Kasumi-1 (cell line): ENCODE measurements at places on chromosomes 11 and 22.
A peak's percentile ranks its signal among the peaks of the same experiment; 100 is the strongest.

- DNase-seq, result no peak
Measured at GRCh38 chr11:10945196-10945595, 87.3 kb upstream of the ZBED5 start.

GRCh38 chr11:118531597-118532084, 649 bp downstream of the TMEM25 start:
- no peak for DNase-seq

DNA sequence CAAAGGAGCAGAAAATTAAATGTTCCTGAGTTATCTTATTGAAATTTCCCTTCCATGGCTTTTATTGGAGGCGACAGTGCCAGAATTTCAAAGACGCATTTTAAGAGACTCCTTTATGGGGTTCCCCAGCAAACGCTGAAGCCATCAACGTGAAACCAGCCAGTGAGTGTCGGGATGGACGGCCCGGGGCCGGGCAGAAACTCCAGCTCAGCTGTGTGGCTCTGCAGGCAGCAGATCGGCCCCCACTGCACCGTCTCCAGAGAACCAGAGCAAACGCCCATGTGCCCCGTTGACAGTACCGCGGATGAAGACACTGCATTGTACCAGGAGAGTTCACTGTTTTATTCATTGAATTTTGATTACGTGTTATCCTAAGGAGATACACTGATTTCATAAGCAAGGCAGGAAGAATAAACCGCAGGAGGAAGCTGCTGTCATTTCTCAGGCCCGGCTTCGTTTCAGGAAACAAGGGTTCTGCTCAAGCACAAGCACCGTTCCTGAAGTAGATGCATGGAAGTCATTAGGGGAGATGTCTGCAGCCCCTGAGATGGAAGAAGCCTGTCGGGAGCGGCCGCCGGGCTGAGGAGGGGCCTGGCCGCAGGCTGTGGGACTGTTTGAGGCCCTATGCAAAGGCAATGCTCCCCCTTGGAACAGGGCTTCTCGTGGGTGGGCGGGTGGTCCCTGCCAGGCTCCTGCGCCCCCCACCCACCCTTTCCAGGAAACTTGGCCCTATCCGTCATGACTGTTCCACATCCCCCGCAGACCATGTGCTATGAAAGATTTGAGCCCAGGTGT, 639.7 kb downstream of the TBC1D22A start:
- no peak for DNase-seq

GRCh38 chr11:56089697-56090096, 3.4 kb upstream of the OR8I2 start:
- no peak for DNase-seq

DNA sequence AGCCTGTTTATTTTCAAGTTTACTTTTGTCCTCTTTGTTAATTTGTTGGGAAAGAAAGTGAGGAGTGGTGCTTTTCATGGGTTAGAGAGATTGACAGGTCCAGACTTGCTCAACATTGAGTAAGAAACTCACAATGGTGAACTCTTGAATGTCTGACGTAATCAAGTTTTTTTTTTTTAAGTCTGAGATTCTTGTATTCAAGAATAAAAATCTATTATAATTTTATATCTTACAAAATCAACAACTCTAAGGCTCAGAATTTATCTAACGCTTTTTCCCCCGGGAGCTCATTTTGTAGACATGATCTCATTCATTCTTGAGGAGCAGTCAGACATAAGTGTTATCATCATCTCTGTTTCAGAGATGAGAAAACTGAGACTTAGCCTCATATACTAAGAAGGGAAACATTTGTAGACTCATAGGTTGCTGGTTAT, 39.1 kb upstream of the SPTBN2 start:
- DNase-seq, result no peak

DNA sequence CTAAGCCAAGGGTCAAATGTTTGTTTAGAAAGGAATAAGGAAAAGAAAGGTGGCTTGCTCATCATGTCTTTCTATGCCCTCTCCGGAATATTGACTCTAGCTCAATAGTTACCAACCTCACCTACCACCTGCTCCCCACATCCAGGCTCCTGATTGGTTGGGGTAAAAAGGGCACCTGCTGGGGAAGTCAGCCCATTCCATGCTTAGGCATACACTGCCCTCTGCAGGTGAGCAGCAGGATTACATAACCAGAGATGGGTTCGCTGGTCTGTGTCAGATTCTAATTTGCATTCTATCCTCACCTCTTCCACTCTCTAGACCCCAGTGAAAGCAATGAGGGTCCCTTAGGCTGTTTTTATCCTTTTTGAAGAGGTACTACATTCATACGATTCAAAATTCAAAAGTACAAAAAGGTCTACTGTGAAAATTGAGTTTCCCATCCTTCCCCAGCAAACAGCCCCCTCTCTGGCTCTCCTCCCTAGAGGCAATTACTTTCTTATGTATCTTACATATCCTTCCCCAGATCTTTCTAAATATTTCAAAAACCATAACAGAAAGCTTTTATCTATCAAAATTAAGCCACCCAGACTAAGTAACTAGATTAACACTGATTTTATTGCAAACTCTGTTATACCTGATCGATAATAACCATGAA, 98.0 kb upstream of the ASPHD2 start:
- DNase-seq, result peak; percentile 47

GRCh38 chr22:20159076-20159475, 8.2 kb upstream of the CCDC188 start:
- peak; percentile 88 for DNase-seq

DNA sequence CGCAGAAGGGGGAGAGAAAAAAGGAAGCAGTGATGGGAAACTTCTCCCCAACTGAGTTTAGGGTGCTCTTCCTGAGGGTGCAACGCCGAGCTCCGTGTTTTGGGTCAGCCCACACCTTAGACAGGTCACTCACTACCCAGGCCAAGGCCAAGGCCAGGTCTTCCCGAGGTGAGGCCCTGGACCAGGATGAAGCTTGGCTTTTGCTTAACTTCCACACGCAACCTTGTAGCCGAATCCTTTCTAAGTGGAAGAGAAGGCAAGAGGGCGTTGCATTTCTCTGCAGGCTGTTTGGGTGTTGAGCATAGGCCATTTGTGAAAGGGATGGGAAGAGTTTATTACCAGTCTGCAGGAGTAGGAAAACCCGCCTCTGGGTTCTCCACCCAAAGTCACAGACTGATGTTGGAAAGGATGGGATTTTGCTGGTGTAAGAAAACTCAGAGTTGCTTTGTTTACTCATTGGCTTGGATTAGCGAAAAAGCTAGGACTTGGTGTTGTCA, 1.5 kb downstream of the KREMEN1 start:
- no peak for DNase-seq

GRCh38 chr22:50238755-50239154, 6.1 kb downstream of the TUBGCP6 start:
- DNase-seq, result no peak

GRCh38 chr22:37224757-37225420, 12.6 kb upstream of the SSTR3 start:
- DNase-seq, result no peak
